ENCODE measurements at places on chromosomes 2 and 18.

GRCh38 chr2:154443919-154444318 lies 254.6 kb upstream of the KCNJ3 start:
- no peak for DNase-seq

- DNase-seq = no peak
These were observed 50.7 kb downstream of the GREB1 start for GRCh38 chr2:11584525-11585056.

GRCh38 chr18:13214609-13215008 lies 4.0 kb upstream of the LDLRAD4 start:
- no peak for DNase-seq

DNA sequence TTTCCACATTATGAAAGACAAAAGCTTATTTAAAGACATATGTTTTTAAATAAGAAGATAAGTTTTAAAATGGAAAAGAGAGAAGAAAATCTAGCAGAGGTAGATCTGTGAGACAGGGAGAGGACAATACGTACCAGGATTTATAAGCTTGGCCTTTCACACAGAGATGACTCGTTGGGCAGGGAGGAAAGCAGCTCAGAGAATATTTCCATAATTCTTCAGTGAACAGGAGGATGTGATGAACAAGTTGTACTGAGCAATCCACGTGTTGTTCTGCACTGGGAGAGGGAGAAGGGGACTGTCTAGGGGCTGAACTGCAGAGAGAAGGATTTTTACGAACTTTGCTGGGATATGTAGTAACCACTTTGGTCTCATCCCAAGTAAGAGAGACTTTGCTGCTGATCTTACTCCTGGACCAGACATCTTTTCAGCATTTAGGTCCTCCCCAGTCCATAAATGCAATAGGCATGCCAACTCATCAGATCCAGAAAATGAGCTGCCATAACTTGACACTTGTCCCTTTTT lies 162.5 kb upstream of the SETBP1 start:
- no peak for DNase-seq

- no peak for DNase-seq
These were observed 47.8 kb downstream of the ZAP70 start for GRCh38 chr2:97761192-97761591.

DNA sequence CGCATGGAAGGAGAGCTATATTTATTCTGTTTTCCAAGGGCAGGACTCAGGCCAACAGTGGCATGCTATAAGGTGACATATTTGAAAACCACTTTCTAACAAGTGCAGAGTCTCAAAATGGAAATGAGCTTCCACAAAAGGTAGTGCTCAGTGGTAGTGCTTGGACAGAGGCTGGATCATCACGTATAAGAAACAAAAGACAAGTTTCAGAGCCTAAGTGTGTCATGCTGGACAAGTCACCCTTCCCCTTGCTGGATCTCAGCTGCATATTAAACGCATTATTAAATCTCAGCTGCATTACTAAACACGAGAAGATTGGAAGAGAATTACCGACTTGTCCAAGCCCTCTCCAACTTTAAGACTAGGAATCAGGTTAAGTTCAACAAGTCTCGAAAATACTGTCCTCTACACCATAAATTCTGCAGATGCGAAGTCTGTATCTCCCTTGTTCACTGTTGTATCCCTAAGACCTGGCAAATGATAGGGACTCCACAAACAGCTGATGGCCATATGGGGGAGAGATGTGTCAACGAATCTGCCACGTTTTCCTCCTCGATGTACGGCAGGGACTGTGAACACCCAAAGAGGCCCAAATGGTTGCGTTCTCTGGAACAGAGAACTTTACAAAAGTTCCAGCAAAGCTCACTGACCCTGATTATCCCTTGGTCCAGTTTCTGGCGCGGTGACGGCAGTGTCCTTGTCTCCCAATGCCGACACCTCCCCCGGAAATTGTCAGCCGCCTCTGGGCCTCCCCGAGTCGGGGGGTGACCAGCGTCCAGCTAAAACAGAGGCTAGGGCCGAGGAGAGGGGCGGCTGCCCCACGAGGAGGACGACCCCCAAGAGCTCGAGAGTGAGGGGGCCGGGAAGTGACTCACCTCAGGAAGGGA lies 611 bp downstream of the NOL10 start:
- DNase-seq = no peak

GRCh38 chr2:216565956-216566355 lies 67.3 kb upstream of the IGFBP2 start:
- no peak for DNase-seq

DNA sequence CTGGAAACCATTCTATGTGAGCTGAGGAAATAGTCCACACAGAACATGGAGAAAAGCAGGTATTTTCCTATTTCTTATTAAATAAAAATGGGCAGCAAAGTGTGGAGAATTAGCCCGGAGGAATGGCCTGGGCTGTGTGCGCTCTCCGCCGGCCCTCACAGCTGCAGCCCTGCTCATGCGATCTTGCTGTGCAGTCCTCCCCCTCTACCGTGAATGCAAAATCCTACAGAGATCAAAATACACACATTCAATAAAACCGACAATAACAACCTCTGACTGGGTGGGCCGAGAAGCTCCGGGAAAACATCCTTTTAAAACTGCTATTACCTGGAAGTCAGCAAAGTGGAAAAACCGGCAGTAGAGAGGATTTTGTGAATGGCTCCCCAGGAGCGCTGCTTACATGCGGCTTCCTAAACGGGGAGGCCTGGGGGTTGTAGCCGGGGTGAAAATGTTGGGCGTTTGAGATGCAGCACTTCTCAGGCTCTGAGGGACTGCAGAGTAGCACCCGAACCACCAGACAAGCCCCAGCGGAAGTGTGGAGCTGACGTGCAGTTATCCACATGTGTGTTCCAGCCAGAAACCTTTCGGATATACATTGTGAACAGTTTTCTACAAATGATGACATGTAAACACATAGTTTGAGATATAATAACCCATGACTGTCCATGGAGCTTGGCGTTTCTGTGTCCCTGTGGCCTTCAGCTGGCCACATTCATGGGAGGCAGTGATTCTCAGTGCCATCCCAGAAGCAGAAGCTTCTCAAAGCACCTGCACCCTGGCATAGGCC lies 94.2 kb upstream of the ALKAL2 start:
- DNase-seq = no peak

DNA sequence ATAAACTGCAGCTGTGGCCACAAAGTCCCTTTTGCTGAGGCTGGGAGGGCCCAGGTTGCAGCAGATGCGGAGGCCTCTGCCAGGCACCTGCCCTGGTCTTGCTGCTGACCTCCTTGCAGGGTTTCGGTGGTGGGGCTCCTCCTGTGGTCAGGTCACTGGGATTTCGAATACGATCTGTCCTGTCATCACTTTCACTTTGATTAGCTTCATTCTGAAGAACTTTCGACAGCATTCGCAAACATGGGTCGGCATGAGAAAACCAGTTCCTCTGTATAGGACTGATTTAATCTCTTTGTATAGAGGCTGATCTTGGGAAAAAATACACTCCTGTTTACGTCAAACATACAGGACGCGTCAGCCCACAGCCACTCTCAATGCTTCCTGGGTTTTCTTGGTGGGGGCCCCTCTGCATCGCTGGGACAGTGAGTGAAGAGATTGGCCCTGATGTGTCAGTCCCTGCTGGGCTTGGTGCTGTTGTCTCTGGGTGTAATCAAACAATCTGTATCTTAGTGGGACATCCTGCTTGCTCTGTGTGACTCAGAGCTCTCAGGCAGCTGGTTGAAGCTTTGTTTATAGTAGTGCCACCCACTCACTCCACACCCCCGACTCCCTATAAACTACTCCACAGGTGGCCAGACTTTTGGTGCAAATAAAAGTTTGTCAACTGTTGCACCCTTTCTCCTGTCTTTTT lies 209.4 kb upstream of the CXCR4 start:
- no peak for DNase-seq

GRCh38 chr2:150832686-150833085 lies 345.2 kb upstream of the RND3 start:
- DNase-seq = no peak

DNA sequence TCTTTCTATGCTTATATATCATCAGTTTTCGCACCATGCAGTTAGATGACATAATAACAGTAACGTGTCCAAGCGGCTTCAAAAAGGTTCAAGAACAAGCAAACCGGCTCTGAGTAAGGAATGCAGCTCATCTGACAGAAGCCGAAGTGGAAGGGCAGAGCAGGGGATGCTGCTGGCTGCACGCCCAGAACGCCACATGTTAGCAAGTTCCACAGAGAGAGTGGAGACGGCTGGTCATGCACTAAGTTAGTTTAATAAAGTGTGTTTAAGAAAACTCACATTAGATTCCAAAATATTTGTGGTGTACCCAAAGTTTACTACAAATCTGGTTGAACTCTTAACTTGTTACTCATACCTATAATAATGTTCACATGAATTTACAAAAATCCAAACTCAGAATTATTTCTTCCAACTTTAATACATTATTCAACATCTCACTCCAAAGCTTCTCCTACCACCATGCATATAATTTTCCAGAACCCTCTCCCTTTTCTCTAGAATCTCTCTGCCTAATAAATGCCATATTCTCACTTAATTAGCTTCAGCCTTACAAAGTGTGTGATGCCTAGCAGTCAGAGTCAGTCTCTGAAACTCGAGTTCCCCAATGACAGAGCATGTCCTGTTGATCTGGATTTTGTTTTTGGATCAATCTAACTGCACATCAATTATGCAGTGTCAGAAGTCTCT lies 170.0 kb downstream of the DNAH7 start:
- peak; percentile 90 for DNase-seq

- DNase-seq = no peak
These were observed 69.2 kb downstream of the CD28 start for GRCh38 chr2:203775684-203776083.

DNA sequence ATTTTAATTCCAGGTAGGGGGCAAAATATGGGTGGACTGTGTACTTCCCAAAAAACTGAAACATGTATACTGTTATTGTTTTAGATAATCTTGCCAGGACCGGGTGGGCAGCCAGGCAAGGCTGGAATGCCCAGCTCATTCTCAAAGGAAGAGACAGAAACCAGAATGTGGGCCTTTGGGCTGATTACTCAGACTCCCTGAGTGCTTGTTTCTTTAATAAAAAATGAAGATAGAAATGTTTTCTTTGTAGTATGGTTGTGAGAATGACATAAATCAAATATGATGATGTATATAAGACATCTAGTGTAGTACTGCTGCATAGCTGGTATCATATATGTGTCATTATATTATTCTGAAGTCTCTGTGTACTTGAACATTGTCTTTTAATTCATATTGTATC lies 231.6 kb upstream of the NT5C1B start:
- no peak for DNase-seq

DNA sequence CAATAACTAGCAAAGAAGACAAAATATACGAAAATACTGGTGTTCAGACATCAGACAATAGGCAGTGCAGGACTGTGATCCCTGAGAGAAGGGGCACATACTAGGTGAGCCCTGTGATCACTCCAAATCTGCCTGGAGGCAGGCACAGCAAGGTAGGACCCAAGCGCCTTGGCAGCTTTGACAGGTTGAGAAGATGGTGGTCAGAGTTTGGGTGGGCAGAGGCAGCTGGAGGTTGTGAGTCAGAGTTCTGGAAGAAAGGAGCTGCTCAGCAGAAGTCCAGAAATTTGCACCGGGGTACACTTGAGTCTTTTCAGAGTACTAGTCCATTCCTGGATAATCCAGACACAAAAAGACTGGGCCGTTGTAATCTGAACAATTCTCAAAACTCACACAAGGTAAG lies 14.0 kb downstream of the KIF1A start:
- no peak for DNase-seq

GRCh38 chr2:196827356-196827755 lies 18.2 kb upstream of the C2orf66 start:
- DNase-seq = no peak

GRCh38 chr2:20050646-20051531 lies 539 bp downstream of the LAPTM4A start:
- no peak for DNase-seq

- no peak for DNase-seq
These were observed 112.1 kb downstream of the LTBP1 start for GRCh38 chr2:33058716-33059470.

GRCh38 chr2:98799375-98800329 lies 68.7 kb upstream of the MGAT4A start:
- DNase-seq = no peak

DNA sequence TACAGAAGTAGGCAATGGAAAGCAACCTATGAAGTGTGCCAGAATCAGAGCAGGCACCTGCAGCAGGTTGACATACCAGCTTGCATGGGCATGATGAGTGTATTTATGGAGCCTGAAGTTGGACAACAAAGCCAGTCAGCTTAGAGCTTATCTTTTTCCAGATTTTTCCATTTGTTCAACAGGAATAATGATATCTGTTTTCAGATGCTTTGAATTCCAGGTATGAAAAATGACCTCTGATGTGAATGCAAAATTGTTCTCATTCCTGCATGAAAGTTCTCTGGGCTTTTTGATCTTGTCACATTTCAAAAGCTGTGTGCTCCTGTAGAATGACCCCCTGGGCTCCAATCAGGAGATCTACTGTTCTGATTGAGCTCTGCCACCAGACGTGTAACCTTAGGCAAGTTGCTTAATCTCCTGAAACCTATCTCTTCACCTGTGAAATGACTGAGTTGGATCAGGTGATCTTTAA lies 38.2 kb upstream of the VIT start:
- DNase-seq = no peak

DNA sequence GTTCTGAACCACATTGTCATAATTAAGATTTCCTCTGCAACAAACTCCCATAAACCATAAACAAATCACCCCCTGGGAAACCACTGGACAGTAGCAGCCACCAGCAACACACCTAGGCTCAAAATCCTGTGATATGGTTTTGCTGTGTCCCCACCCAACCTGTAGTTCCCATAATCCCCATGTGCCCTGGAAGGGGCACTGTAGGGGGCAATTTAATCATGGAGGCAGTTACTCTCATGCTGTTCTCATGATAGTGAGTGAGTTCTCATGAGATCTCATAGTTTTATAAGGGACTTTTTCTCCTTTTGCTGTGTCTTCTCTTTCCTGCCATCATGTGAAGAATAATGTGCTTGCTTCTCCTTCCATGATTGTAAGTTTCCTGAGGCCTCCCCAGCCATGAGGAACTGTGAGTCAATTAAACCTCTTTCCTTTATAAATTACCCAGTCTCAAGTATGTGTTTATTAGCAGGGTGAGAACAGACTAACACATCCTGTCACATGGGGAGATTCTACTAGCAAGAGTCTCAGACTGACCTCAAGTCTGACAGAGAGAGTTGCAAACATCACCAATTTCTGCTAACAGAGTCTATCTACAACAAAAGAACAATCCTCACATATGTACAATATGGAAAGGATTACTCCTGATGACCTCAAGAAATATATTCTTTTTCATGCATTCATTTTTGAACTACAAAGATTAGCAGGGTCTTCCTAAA lies 182.6 kb downstream of the GRB14 start:
- DNase-seq = no peak

GRCh38 chr18:68288408-68288807 lies 426.5 kb downstream of the TMX3 start:
- DNase-seq = no peak

Data from NCI-H1694 (cell line).